ELR (cell line): ENCODE measurements at places on chromosomes 3 and 15.
A peak's percentile ranks its signal among the peaks of the same experiment; 100 is the strongest.

GRCh38 chr15:62269504-62269903, 104.4 kb upstream of the C2CD4B start:
- DNase-seq: no peak

GRCh38 chr3:149547954-149548668, 73.6 kb downstream of the TM4SF4 start:
- peak; percentile 85 for DNase-seq

- DNase-seq: no peak
These were observed 82.7 kb downstream of the SLC25A26 start for GRCh38 chr3:66303491-66303901.

- peak; percentile 48 for DNase-seq
These were observed 64.8 kb downstream of the SAMMSON start for GRCh38 chr3:70064194-70064779.

DNA sequence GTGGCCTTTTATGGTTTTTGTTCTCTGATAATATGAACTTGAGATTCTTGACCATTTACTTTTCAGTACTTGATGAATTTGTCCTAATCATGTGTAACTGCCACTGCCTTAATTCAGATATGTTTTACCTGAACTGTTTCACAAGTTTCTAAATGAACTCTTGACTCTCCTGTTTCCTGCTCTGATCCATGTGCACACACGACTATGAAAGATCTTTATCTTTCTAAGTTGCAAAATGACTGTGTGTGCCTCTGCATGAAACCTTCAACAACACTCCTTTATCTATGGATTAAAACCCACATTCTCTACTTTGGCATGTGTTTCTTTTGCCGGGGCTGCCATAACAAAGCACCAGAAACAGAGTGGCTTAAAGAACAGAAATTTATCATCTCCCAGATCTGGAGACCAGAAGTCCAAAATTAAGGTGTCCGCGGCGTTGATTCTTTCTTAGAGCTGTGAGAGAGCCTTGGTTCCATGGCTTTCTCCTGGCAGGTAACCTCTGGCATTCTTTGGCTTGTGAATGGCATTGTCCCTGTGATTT, 275.0 kb downstream of the ADAMTSL3 start:
- no peak for DNase-seq

GRCh38 chr3:3191675-3192285, 12.3 kb upstream of the CRBN start:
- DNase-seq: no peak

- no peak for DNase-seq
These were observed 12.5 kb upstream of the FAM174B start for GRCh38 chr15:92667970-92668485.

DNA sequence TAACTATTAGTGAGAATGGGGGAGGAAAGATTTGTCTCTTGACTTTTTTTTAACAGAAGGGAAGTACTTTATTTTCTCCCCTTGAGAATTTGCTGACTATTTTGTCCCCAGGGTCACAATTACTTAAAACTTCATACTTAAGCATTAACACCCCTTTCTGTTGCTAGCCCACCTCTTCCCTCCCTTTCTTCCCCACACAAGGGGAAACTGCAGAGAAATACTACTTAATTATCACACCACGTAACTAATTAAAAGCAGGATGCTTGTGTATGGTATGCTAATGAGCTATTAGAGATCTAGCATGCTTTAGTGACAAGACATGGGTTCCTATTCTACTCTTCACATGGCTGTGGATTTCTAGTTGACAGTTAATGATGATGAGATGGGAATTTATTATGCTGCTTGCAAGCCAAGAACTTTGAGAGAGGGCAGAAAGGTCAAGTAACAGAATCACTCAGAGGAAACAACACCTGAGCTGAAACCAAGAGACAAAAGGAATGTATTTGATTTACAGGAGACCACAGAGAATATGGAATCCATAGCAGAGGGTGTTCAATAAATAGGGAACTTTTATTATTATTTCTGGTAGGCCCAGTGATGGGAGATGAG, 179.2 kb downstream of the LSAMP start:
- no peak for DNase-seq

DNA sequence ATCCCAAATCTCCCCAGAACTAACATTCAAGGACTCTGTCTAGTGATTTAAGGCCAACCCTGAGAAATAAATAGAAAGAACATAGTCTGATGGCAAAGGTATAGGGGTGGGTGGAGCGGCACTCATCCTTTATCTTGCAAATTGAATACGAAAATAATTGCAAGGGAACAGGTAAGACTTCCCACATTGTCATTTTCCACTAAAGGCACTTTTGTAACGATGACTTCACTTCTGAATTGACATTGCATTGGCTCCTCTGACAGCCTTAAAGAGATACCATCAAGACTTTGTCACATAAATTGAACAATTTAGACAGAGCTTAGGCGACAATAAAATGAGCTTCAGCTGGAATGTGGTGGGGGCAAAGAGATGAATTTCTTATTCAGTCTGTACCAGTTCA, 75.3 kb upstream of the PLCL2 start:
- no peak for DNase-seq

DNA sequence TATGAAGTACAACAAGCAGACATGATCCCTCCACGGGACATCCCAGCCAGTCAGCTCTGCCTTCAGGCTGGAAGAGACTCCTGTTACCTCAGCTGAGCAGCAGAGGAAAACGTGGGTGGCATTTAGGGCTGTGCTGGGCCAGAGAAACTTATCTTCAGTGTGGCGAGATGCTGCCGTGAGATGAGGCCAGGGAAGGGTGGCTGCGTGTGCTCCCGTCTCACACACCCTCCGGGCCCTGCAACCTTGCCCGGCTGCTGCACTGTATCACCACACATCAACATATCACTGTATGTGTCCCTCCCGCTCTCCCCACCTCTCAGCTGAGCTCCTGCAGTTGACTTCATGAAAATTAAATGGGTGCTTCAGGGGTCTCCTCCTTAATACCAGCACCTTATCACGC, 23.4 kb downstream of the BMF start:
- no peak for DNase-seq

GRCh38 chr3:142445816-142446254, 2.0 kb downstream of the XRN1 start:
- DNase-seq: peak; percentile 37

DNA sequence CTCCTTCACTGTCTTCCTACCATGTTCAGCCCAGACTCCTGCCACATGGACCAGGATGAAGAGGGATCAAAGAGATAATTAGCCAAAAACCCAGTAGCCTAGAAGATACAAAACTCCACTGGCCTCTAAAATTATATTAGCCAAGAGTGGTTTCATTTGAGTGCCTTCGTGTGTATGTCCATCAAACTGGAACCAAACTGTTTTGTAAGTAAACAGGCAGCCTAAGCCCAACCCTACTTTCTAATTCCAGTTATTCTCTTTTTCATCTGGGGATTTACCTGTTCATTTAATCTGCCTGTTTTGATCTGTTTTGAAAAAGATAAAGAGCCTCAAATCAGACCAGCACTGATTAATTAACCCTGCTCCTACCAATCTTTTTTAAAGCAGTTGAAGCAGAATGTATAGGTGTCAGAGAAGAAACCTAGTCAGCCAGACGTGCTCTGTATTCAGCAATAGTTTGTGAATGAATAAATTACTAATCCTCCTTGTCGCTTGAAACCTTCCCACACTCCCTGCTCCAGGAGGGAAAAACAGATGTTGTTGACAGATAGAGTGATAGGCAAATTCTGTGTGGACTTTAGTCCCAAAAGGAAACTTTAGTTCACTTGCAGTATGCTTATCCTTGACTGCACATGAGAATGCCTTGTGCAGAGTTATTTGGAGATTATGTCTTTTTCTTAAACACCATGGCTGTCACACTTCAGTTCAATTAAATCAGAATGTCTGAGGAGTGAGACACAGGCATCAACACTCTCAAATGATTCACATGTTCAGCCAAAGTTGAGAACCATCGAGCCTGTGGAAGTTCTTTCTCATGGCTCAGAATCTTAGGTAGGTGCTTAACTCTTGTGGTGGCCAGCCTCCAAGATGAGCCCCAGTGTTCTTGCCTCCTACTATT, 55.5 kb upstream of the ZBED2 start:
- DNase-seq: no peak

GRCh38 chr3:143339451-143339850, 219.9 kb downstream of the CHST2 start:
- DNase-seq: no peak

GRCh38 chr3:98962951-98963350, 61.5 kb upstream of the DCBLD2 start:
- peak; percentile 89 for DNase-seq

DNA sequence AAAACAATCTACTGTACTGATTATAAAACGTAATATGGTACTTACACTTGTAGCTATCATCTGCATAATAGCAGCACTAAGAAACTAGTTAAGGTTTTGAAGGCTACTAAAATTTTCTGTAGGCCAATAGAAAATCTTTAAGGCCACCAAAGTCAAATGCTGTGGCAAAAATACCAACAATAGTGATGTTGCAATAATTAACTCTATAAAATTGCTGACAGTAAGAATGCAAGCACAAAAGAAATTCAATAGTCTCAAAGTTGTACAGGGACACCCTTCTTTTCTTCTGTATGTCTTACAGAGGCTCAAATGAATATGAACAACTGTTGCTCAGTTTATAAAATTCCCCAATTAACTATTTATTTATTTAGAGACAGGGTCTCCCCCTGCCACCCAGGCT, 62.0 kb downstream of the TMCC1 start:
- DNase-seq: no peak

GRCh38 chr15:47584316-47584715, 133.0 kb upstream of the SEMA6D start:
- DNase-seq: no peak

- no peak for DNase-seq
These were observed 329.1 kb downstream of the FOXP1 start for GRCh38 chr3:71254281-71255057.

GRCh38 chr3:9175421-9175820, 74.0 kb downstream of the SRGAP3 start:
- DNase-seq: peak; percentile 25

DNA sequence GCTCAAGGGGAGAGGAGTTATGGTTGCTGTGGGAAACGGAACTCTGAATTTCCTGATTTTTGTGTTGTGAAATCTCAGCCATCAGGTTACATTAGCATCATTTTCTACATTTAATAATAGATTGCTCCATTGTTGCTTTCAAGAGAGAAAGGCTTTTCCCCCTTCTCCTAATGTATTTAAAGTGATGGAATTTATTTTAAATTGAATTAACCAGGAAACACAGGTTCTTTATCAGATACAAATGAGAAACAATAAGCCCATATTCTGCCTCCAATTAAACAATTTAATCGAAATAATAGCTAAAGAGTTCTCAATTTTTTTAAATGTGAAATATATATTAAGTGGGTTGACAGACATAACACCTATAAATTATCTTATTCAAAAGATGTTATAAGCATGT, 30.1 kb downstream of the TUSC7 start:
- DNase-seq: no peak

GRCh38 chr3:101484805-101485620, 28.0 kb downstream of the SENP7 start:
- DNase-seq: peak; percentile 78

- peak; percentile 8 for DNase-seq
These were observed 51.4 kb downstream of the SLC6A11 start for GRCh38 chr3:10867384-10867783.

DNA sequence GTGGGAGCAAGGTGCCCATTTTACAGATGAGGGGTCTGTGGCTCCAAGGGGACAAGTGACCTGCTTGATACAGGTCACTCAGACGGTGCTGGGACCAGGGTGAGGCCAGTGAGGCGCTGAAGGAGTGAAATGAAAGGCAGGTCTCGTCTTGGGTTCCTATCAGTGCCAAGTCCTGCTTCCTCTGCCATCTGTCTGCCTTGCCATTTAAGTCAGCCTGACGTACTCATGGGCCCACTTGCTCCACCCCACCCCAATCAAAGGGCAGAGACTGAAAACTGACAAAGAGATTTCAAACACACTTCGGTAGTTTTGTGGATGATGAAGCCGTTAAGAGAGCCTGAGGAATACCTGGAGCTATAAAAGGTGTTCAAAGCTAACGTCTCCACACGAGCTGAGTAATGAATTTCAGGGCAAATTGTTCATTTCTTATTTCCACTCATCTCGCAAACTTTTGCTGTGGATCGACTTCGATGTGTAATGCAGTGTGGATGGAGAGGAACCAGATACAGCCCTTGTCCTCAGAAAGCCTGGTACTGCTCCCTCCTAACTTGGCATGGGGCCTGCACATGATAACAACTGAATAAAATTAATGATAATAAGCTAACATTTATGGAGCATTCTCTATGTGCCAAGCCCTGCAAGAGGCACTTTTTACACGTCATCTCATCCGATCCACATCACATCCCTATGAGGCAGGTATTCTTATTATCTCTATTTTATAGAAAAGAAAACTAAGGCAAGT, 36.6 kb downstream of the ATP2B2 start:
- no peak for DNase-seq

DNA sequence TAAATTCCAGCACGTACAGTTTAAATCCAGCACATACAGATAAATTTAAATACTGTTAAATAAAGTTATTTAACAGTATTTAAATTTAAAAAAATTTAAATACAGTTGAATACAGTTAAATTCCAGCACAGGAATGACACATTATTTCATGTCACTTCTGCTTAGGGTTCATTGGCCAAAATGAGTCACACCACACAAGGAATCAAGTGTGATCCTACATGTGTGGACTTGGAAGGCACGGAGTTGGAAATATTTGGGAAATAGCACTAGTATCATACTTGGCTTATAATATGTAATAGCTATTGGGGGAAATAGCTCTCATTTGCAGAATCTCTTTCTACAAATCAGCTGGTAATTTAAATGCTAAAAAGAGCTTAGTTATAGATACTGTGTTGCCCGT, 10.6 kb downstream of the RAB7A start:
- peak; percentile 37 for DNase-seq

DNA sequence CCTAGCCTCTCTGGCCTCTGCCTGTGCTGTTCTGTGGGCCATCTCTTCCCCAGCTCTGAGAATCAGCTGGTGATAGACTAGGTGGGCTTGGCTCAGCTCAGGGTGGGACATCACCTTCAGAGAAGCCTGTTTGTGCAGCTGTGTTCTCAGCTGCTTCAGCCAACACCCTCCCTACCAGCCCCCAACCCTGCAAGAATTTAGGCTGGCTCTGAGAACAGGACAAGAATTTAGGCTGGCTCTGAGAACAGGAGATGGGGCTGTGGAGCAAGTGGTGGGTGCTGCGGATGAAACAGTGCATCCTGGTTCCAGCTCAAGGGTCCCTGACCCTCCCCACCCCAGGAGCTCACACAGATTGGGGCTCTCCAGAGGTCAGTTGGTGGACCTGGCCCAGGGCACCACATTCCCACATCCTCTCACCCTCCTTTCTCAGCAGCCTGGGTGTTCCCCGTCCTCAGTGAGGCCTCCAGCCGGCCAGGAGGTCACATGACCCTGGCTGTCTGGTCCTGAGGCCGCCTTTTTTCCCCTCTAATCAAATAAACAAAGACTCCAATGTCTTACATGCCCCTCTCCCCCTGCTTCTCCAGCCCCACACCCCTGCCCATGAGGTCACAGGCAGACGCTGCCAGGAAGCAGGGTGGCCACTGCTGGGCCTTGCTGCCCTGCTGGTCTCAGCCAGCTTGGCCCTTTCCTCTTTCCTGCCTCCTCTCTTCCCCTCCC, 14.9 kb downstream of the PLEKHO2 start:
- peak; percentile 37 for DNase-seq

GRCh38 chr15:90918034-90918788, 14.1 kb downstream of the HDDC3 start:
- DNase-seq: no peak

- DNase-seq: no peak
These were observed 676 bp downstream of the GP9 start for GRCh38 chr3:129061023-129061887.

- DNase-seq: no peak
These were observed 52.3 kb downstream of the PGPEP1L start for GRCh38 chr15:98955331-98955730.
